ENCODE measurements at places on chromosomes 1 and 21. TPM values are rescaled to one million over a fixed set of nuclear protein-coding genes. Genes with fewer than 3 reads are reported as not detected.

The OR10J4 gene
- not detected for polyA plus RNA-seq

The UTS2 gene
- not detected for polyA plus RNA-seq

The VCAM1 gene
- polyA plus RNA-seq: 46.0 TPM

The REN gene
- polyA plus RNA-seq: 1,159 TPM

The SLC35F3 gene
- 0.41 TPM for polyA plus RNA-seq

The UBXN10 gene
- 2.3 TPM for polyA plus RNA-seq

The CSF3R gene
- 1.4 TPM for polyA plus RNA-seq

The ZC3H11A gene
- 38.6 TPM for polyA plus RNA-seq

The RGS7 gene
- polyA plus RNA-seq: 3.6 TPM

- H3K4me1 ChIP-seq: no peaks in the 10 kb centered on the region
- DNase-seq: no peak
- no peak overlapping the region for H3K27ac ChIP-seq
Measured at GRCh38 chr21:25578056-25578961, 29.0 kb downstream of the MRPL39 start.

DNA sequence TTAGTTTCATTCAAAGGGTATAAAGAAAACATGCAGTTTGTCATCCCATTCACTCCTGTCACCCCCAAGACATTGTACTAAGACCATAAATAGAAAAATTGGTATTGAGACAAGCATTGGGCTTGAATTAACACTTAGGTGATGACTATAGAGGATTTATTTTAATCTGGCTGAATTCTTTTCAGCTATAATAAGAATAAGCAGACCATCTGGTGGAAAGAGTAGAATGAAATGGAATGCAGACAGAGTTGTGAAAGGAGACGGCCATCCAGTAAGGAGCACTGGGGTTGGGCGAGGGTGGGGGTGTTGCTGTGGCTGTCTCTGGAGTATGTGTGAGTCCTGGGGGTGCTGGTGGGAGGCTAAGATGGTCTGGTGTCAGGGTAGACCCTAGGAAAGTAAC, 125.0 kb upstream of the IVNS1ABP start:
- no peaks in the 10 kb centered on the region for H3K36me3 ChIP-seq
- no peak overlapping the region for H3K4me3 ChIP-seq
- H3K4me1 ChIP-seq: no peaks in the 10 kb centered on the region
- no peak overlapping the region for H3K27ac ChIP-seq

GRCh38 chr21:17823846-17824245, 4.7 kb upstream of the C21orf91 start:
- H3K4me1 ChIP-seq: no peaks in the 10 kb centered on the region
- no peak for DNase-seq
- no peak overlapping the region for H3K27ac ChIP-seq
- H3K36me3 ChIP-seq: no peaks in the 10 kb centered on the region

DNA sequence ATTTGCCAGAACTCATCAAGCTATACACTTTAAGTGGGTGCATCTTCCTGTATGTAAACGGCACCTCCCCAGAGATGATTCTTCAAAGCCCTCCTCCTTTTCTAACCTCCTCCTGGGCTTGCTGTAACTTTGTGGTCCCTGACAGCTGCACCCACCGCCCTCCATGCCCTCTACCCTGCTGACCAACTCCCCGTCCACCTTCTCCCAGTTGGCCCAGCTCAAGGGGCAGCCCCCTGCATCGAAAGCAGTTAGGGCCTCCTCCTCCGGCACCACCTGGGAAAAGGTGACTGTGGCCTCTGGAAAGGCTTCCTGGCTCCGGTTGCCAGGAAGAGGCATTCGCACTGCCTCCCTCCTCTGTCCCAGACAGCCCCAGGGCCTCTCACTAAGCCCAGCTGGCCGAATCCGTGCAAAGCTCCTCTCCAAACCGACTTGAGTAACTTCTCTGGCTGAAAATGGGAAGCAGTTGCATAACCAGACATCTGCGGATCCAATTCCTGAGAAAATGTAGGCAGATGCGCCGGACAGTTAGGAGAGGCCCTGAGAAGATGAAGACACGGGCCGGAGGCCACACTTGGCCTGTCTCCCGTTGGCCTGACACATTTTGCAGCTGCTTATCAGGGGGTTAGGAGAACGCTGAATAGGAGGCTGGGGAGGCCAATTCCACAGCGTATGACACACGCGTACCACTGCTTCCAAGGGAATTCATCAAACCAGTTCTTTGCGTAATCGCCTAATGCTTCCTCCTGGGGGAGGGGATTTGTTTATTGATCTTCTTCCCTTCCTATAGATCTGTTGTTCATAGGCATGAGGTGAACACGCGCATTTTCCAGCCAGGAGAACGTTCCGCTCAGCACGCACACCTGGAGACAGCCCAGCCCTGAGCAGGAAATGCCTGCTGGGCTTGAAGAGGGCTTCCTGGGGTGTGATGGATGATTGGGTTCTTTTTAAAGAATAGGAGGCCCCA, 48.7 kb upstream of the COL6A2 start:
- H3K4me3 ChIP-seq: no peak overlapping the region
- no peak for DNase-seq
- H3K27me3 ChIP-seq: no peaks in the 10 kb centered on the region
- no peaks in the 10 kb centered on the region for H3K4me1 ChIP-seq

DNA sequence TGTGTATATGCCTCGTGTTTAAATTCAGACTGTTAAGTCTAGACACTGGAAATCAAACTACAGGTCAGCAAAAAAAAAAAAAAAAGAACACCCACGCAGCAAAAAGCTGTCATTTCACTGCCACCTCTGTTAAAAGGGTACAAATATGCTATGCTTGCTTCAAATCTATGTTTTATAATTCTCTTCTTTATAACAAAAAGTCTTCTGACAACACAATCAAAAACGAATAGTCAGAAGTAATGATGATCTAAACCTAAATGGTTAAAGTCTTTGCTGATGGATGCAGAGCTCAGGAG, 438.9 kb downstream of the SMYD3 start:
- no peak overlapping the region for H3K4me3 ChIP-seq
- no peaks in the 10 kb centered on the region for H3K27me3 ChIP-seq
- H3K27ac ChIP-seq: no peak overlapping the region
- no peak for DNase-seq

- H3K4me3 ChIP-seq: no peak overlapping the region
- no peak overlapping the region for H3K27ac ChIP-seq
- H3K36me3 ChIP-seq: no peaks in the 10 kb centered on the region
- H3K27me3 ChIP-seq: peaks cover 5% of the 10 kb centered on the region
Measured at GRCh38 chr1:23904748-23905357, 8.3 kb downstream of the CNR2 start.

DNA sequence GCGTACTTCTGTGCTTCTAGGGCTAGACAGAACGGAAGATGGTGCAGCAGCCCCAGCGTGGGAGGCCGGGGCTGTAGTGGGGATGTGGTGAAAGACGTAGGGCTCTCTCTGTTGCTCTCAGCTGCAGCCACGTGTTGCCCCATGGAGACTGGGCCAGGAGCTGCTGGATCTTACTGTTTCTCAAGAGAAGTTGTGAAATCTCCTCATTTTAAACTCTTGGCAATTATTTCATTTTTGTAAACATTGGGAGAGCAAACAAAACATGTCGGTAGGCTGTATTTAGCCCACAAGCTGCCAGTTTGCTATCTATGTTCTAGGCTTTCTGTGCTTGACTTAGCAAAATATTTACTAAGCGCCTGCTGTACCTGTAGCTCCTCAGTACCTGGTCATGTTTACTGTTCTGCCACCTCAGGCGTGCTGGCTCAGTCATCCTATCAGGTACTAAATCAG, 15.9 kb upstream of the ELOA start:
- no peaks in the 10 kb centered on the region for H3K36me3 ChIP-seq
- no peaks in the 10 kb centered on the region for H3K27me3 ChIP-seq
- DNase-seq: no peak
- H3K4me1 ChIP-seq: peaks cover 7% of the 10 kb centered on the region
- H3K4me3 ChIP-seq: no peak overlapping the region

DNA sequence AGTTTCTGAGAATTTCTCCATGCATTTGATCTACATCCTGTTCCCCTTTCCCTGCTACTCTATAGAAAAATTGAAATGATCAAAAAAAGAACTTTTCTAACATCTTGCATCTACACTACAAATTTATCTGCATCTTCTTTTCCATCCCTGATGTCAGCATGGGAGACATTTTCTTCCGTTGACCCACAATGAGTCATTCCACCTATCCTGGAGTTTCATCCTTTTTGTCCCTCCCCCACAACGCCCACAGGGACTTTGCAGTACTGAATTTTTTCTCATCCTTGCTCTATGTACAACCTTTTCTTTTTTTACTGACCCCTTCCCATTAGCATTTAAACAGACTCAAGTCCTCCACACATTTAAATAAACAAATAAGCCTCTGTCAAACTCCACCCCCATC, 112.2 kb upstream of the MROH9 start:
- no peak for DNase-seq
- no peaks in the 10 kb centered on the region for H3K4me1 ChIP-seq
- no peak overlapping the region for H3K4me3 ChIP-seq
- H3K27me3 ChIP-seq: no peaks in the 10 kb centered on the region

- H3K27me3 ChIP-seq: no peaks in the 10 kb centered on the region
- H3K27ac ChIP-seq: no peak overlapping the region
- no peak overlapping the region for H3K4me3 ChIP-seq
- H3K4me1 ChIP-seq: no peaks in the 10 kb centered on the region
Measured at GRCh38 chr1:74895411-74895810, 162.5 kb downstream of the TYW3 start.

GRCh38 chr1:41905093-41905675, 13.5 kb downstream of the HIVEP3 start:
- no peaks in the 10 kb centered on the region for H3K27me3 ChIP-seq
- H3K4me1 ChIP-seq: peaks cover 5% of the 10 kb centered on the region
- H3K27ac ChIP-seq: no peak overlapping the region

GRCh38 chr1:78060857-78061563, 15.2 kb downstream of the GIPC2 start:
- DNase-seq: no peak
- no peaks in the 10 kb centered on the region for H3K27me3 ChIP-seq
- no peak overlapping the region for H3K27ac ChIP-seq

DNA sequence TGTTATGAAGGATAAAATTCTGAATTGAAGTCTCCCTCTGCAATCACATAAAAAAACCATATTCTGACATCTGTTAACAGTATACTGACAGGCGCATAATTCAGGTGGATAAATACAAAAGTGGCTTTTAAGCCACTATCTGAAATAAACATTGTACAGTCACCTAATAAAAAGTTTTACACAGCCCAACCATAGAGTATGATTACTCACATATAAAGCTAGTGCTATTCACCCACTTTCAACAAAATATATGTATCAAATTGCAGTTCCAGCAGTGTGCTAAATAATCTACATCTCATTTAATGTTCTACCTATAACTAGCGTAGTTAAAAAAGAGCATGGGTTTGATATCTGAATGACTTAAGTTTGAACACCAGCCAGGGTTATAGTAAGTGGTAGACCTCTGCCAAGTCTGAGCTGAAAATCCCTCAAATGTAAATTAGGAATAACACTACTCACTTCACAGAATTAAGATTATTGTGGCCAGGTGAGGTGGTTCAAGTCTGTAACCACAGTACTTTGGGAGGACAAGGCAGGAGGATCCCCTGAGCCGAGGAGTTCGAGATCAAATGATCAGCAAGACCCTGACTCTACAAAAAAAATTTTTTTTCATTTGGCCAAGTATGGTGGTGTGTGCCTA, 3.9 kb downstream of the EGLN1 start:
- no peak for DNase-seq
- no peak overlapping the region for H3K27ac ChIP-seq
- peaks cover 3% of the 10 kb centered on the region for H3K4me1 ChIP-seq
- no peaks in the 10 kb centered on the region for H3K36me3 ChIP-seq

GRCh38 chr1:34771573-34772371, 9.2 kb upstream of the GJB3 start:
- H3K36me3 ChIP-seq: no peaks in the 10 kb centered on the region
- no peak overlapping the region for H3K4me3 ChIP-seq
- no peaks in the 10 kb centered on the region for H3K4me1 ChIP-seq
- no peaks in the 10 kb centered on the region for H3K27me3 ChIP-seq
- no peak for DNase-seq

DNA sequence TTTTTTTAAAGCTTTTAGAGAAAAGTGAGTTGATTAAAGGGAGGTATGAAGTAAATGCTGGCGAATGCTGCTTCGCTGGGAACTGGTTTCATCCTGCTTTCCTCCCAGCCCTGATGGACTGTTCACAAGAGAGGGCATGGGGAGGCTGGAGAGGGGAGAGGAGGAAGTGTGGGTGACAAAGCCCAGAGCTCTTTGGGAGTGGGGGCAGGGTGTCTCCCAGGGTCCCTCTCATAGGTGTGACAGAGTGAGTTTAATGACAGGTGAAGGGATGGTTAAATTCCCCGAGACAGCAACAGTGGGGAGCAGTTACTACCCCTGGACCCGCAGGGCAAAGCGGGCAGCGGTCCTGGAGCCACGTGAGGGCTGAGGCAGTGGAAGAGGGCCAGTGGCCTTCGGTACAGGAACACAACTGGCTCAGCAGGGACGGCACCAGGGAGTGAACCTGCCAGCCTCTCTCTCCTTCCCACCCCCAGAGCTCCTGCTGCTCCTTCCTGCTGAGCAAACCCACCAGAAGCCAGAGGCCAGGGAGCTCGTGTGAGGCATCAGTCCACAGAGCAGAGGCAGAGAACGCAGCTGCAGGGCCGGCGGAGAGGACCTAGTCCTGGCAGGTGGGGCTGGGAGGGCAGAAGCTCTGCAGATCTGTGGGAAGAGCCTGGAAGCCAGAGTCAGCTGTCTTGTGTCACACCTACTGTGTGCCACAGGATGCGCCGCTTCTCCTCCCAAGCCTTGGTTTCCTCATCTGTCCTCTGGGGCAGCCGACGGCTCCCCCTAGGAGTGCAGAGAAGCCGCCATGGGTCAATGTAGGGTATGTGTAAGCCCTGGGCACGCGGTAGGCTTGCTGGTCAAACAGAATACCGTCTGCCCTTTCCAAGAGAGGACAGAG, 20.9 kb upstream of the LRP8 start:
- H3K4me3 ChIP-seq: no peak overlapping the region
- no peaks in the 10 kb centered on the region for H3K36me3 ChIP-seq
- H3K27ac ChIP-seq: no peak overlapping the region
- no peaks in the 10 kb centered on the region for H3K27me3 ChIP-seq
- peak; percentile 71 for DNase-seq
- H3K4me1 ChIP-seq: no peaks in the 10 kb centered on the region

DNA sequence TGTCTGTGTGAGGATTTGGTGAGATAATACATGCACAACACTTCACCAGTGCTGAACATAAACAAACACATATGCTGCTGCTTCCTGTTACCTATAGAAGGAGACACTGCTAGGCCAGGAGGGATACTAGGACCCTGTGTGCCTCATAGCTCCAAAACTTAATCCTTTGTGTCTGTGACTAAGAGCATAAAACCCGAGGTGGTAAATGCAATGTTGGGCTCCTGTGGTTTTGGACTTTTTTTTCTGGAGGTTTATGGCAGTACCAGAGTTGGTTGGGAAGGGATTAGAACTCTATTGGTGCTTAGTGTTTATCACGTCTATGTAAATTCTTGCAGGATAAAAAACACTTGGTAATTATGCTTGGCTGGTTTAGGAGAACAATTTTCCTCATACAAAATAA, 122.9 kb downstream of the NUF2 start:
- H3K36me3 ChIP-seq: no peaks in the 10 kb centered on the region
- DNase-seq: no peak
- H3K4me1 ChIP-seq: no peaks in the 10 kb centered on the region
- no peaks in the 10 kb centered on the region for H3K27me3 ChIP-seq
- no peak overlapping the region for H3K27ac ChIP-seq

Measured in kidney (tissue), 22 donors.